ENCODE measurements at places on chromosomes 1 and 21.

GRCh38 chr1:169644297-169644696, 14.4 kb upstream of the SELP start:
- no peak for DNase-seq

- no peak for DNase-seq
These were observed 9.6 kb upstream of the PLA2G4A start for GRCh38 chr1:186819126-186819525.

- no peak for DNase-seq
These were observed 1.1 kb downstream of the PBX1 start for GRCh38 chr1:164560121-164560541.

GRCh38 chr21:38985568-38986378, 180.0 kb downstream of the ETS2 start:
- no peak for DNase-seq

- DNase-seq, result no peak
These were observed 12.2 kb downstream of the SARS1 start for GRCh38 chr1:109225711-109226445.

DNA sequence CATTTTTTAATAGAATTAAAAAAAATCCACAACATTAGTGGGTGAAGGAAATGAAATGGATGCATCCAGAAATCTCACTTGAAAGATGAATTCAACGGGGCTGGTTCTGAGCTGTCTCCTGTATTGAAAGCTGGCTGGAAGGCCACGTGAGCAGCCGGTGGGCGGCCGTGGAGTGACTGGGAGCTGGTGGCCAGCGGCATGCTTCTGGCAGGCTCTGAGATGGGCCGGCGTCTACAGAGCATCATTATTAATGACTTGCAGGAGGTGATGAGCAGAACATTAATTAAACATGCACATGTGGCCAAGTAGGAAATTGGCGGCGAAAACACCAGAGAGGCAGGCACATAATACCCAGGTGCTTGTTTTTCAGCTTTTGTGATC, 115.6 kb upstream of the LMO4 start:
- DNase-seq, result no peak

DNA sequence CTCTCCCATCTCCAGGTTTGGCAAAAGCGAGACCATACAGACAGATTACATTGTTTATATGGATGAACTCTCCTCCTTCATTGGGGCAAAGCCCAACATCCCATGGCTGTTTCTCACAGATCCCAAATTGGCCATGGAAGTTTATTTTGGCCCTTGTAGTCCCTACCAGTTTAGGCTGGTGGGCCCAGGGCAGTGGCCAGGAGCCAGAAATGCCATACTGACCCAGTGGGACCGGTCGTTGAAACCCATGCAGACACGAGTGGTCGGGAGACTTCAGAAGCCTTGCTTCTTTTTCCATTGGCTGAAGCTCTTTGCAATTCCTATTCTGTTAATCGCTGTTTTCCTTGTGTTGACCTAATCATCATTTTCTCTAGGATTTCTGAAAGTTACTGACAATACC, 26.4 kb downstream of the FMO3 start:
- no peak for DNase-seq

GRCh38 chr1:159817276-159818041, 9.2 kb upstream of the SLAMF8 start:
- DNase-seq, result no peak

GRCh38 chr1:13430495-13430894, 20.2 kb downstream of the PRAMEF20 start:
- DNase-seq, result no peak

GRCh38 chr1:95659588-95659987, 425.6 kb downstream of the RWDD3 start:
- DNase-seq, result no peak

DNA sequence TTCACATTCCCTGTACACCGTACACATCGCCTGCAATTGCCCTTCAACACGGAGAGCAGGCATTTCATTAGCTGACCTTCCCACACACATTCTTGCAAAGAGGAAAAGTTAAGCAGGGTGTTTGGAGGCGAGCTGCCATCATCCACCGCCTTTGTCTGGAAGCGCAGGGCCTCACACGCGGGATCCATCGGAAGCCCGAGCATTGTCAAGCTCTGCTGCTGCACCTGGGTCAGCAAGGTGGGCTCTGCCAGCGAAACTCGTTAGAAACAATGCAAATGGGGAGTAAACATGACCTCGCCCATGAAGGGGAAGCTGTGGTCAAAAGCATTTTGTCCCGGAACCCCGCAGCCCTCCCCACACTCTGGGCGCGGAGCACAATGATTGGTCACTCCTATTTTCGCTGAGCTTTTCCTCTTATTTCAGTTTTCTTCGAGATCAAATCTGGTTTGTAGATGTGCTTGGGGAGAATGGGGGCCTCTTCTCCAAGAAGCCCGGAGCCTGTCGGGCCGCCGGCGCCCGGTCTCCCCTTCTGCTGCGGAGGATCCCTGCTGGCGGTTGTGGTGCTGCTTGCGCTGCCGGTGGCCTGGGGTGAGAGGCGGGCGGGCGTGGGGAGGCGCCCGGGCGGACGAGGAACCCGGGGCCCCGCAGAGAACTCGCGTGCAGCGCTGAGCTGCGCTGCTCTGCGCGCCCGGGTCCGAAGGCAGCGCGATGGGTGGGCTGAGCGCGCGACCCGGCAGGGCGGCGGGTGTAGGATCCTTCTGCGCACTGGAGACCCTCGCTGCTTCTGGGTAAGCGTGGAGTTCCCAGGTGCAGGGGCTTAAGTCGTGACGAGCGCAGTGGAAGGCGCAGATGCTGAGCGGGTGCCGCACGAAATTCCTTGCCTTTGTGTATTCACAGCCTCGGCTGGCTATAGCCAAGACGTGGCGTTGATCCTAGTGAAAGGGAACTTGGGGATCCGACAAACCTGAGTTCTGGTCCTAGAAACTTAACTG, at the start of gene CR1:
Gene CR1, plus strand, starts transcription at position 357 of the 992 bp plus-strand sequence. Its CDS starts 111 bp downstream, at position 468.
- no peak for DNase-seq

GRCh38 chr1:201054091-201054543, 30.6 kb upstream of the KIF21B start:
- no peak for DNase-seq

DNA sequence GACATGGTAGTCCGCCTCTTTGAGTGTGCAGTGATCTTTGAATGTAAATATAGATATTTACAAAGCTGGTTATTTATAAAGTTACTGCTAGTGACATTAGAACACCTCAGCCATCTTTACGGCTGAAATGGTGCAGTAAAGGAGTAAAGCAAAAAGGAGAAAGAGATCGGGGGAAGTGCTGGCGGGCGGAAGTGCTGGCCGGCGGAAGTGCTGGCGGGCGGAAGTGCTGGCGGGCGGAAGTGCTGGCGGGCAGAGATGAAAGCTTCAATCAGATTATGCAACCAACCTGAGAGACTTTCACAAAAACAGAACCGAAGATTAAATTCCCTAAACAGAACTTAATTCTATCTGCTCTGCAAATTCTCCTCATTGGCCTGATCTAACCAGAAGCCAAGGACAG, 1.4 kb upstream of the OR14A16 start:
- no peak for DNase-seq

GRCh38 chr1:28775121-28775942, 36.6 kb upstream of the OPRD1 start:
- peak; percentile 31 for DNase-seq

DNA sequence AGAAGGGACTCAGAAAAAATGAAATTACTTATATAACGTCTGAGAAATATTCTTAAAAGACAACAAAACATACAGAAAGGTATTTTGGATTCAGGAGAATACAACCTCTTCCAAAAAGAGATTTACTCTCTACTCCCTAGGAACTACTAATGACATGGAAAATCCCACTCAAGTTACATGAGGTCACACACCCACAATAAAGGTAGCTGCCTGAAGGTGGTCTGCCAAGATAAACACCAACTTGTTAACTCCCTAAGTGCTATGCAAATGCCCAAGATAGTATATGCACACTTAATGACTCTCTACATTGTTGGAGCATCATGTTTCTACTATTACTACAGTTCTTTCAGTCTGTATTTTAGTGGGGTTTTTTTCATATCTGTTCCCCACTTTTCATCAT, 26.5 kb downstream of the RERE start:
- DNase-seq, result no peak

- DNase-seq, result no peak
These were observed 7.0 kb downstream of the FCAMR start for GRCh38 chr1:206963119-206963712.

GRCh38 chr1:192639607-192640368, 3.8 kb downstream of the RGS13 start:
- no peak for DNase-seq

GRCh38 chr21:45234965-45235364, 52.7 kb downstream of the POFUT2 start:
- DNase-seq, result no peak

DNA sequence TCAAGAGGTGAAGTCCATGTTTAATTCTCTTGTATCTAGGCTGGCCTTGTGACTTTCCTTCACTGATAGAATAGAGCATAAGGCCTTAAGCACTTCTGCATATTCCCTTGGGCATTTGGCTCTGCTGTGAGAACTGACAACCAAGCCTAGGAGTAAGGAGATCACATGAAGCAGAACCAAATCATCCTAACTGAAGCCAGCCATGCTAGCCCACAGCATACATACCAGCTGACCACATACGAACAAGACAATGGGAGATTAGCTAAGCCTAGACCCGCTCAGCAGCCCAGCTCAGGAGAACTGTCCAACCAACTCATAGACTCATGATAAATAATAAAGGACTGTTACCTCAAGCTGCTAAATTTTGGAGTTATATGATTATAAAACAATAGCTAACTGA, 114.6 kb upstream of the NEK7 start:
- no peak for DNase-seq

DNA sequence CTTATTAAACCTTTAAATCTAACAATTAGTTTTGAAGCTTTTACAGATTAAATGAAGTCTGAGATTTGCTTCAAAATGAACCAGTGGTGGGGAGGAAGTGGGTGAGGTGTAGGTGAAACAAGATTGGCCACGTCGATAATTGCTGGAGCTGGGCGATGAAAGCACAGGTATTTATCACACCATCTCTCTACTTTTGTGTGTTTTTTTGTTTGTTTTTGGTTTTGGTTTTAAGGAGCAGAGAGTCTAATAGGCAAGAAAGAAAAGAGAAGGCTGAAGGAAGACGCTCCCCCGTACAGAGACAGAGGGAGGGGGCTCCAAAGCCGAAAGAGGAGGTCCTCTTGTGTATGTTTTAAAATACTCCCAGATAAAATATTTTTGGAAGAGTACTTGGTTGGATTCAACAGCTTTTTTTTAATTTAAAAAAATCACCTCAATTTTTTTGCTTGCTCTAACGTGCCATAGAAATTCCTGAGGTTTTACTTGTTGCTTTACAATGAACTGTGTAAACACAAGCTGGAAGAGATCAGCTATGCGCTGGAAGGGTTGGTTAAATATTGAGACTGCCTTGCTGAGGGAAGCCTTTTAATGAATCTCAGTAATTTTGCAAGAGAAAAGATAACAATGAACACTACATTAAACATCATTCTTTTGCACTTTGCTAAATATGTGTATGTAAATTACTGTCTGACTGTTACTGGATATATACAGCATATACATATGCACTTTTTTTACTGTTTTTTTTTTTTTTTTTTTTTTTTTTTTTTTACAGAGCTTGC, 6.7 kb upstream of the LGALS8 start:
- no peak for DNase-seq

GRCh38 chr1:110245876-110246620, 35.9 kb downstream of the KCNC4 start:
- DNase-seq, result no peak
